NCI-H748 treated with DMSO at 0.1 percent for 48 hours (cell line): ENCODE measurements at places on chromosomes 1 and 21.

GRCh38 chr1:1398677-1399186 is 403 bp downstream of the CCNL2 start:
- no peak for DNase-seq

DNA sequence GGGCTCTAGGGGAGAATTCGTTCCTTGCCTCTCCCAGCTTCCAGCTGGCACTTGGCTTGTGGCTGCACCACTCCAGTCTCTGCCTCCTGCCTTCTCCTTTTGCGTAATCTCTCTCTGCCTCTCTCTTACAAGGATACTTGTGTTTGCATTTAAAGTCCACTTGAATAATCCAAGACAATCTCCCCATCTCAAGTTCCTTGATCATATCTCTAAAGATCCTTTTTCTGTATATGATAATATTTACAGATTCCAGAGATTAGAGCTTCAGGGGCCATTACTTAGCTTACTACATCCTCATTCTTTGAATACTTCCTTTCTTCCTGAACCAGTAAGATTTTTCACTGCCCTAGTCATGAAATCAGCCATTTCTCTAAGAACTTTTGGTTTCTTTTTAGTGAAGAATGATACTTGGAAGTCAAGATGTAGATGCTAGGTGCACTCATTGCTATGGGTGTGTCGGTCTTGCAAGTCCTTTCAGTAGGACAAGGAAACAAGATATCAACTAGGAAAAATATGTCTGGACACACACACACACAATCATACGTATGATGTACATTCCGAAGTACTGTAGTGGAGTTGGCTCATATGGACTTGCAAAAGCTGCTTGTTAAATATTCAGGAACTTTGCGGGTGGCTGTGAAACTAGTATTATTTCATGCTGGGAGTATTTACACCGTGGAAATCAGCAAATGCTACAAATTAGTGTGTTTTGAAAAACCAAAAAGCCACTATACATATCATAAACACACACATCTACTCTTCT is 20.8 kb upstream of the RLF start:
- DNase-seq = no peak

GRCh38 chr1:90513956-90514355 is 203.1 kb downstream of the BARHL2 start:
- no peak for DNase-seq

- DNase-seq = no peak
These were observed 61.1 kb upstream of the LAPTM5 start for GRCh38 chr1:30818568-30819243.

DNA sequence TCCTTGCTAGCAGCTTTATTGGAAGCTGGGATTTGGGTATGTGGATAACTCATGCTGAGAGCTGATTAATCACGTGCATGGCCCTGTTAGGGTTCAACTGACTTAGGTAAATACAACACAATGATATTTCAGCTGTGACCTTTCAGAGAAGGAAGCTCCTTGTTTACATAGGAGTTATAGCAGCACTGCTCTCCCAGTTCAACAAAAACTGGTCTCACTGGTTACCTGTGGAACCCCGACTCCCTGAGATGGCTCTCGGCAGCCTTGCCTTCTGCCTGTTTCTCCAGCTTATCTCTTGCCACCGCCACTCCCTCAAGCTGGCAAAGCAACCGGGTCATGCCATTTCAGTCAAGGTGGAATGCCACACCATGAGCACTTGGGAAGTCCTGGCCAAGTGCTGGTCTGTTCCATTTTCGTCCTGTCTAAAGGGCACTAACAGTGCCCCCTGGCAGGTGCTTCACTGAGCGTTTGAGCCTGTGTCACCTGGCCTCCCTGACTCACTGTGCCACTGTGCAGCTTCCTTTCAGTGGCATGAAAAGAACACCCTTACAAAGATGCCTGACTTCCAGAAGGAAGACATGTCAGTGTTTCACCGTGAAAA is 31.6 kb downstream of the DOP1B start:
- DNase-seq = peak; percentile 53

DNA sequence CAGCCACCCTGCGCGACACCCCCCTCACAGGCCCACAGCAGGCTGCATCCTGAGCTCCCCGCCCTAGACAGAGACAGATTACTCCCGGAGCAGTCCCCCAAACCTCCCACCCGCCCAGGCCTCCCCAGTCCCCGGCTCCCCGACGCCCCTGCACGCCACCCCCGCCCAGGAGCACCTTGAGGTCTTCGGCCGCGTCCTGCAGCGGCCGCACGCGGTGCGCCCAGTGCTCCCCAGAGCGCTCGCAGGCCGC is 731 bp downstream of the TRIM11 start:
- DNase-seq = no peak

DNA sequence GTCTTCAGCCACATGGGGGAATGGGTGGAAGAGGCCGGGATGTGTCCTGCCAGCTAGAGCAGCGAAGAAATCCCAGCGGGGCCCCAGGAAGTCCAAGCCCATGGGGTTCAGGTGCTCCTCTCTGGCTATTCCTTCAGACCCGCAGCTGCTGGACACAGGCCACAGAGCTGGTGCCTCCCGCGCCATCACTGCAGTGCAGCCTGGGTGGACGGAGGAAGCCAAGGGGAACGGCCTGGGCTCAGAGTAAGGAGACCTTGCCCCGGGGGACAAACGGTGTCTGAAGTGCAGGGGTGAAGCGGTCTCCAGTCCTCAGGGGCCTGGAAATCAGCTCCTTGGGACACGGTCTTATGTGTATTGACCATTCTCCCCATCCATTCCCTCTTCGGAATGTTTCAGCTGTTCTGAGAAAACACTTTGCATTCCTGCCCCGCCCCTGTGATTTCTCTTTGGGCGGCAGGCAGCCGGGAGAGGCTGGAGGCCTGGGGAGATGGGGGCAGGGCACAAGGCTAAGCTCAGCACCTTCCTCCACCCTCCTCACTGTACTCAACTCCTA is 18.4 kb downstream of the MTHFR start:
- DNase-seq = no peak

DNA sequence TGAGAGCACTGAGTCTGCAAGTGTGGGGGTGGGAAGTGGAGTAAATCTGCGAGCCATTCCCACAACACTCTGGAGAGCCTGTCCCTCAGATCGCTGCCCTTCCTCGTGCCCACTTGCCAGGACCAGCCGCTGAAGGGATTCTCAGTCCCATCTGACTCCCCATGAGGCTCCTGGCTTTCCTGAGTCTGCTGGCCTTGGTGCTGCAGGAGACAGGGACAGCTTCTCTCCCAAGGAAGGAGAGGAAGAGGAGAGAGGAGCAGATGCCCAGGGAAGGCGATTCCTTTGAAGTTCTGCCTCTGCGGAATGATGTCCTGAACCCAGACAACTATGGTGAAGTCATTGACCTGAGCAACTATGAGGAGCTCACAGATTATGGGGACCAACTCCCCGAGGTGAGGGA is 1.9 kb downstream of the OPTC start:
- DNase-seq = no peak
